AG09309 (cell line): ENCODE measurements at places on chromosomes 4 and X.
A peak's percentile ranks its signal among the peaks of the same experiment; 100 is the strongest.

DNA sequence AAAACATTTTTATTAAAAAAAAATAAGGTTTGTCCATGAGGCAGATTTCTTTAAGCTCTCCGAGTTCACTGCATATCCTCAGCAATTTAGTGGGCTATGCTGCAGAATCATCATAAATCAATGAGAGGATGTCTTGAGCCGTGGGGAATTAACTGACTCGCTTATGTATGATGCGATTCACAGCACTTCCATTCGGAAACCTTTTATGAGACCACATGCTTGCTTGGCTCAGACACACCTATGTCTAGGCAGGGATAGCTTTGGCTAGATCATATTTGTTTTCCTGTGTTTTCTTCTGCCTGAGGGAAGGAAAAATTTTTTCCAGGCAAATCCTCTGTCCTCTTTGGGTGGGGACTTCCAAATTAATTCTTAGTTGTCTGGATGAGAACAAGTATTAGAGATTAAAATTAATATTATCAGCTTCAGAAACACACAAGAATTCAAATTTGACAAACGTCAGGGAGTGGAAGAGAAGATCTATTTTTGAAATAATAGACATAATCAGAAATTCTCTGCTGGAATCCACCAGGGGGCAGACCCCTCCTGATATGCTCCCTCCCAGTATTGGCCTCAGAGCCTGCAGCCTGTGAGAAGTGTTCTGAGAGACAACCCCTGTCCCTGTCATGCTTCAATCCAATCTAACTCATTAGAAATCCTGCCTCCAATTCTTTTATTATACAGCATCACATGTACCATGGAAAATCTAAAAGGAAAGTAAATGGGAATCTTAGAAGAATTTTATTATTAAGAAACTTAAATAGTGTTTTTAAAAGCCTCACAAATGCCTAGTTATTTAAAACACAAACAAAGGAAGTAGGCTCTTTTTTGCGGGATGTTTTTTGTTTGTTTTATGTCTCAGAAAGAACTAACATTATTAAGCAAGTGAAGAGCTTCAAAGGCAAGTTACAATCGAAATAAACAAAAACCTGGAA is 345.1 kb upstream of the TACR3 start:
- no peak for DNase-seq

DNA sequence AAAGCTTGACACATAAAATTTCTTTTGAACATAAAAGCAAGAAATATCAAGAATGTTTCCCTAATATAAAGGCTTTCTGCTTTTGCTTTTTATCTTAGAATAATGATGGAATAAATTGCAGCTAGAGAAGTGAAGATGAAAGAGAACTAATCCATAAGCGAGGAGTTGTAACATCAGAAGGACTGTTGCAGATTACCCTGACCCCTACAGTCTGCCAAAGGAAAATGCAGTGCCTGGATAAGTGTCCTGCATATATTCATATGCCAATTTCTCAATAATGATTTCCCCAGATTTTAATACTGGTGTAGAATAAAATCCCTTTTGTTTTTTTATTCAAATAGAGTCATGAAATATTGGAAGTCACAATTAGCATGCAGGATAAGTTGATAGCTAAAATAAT is 115.9 kb downstream of the MAGEC2 start:
- no peak for DNase-seq

DNA sequence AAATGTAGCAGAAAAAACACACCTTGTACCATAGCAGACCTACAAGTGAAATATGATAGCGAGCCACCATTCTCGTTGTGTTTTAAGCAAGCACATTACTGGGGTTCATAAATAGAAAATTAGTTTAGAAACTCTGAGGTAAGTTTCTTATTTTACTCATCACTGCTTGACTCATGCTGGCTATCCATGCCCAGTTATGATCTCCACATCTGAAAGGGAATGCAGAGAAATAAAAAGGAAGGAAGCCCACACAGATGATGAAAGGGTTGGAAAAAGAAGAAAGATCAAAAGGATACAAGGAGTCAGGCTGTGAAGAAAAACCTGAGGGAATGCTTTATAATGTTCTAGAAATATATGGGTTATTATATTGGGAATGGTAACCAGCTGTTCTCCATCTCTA is 54.5 kb downstream of the CAMK2D start:
- peak; percentile 20 for DNase-seq

DNA sequence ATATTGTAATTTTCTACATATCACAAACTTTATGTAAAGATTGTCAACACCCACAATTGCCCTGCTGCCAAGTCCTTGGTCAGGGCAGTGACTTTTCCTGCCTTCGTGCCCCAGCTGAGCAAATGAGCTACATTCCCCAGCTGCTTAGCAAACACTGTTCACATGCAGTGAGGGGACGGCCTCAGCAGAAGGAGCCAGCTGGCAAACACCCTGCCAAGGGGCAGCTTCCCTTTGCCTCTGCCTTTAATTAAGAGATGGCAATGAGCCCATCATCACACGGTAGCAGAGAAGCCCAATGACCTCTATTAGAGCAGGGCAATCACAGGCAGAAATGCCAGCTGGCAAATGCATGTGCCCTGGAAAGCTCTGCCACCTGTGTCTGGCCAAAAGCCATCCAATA is 253.4 kb downstream of the EPHA5 start:
- DNase-seq, result no peak

- no peak for DNase-seq
Measured at GRCh38 chr4:173195109-173195508, 26.5 kb downstream of the GALNT7 start.

GRCh38 chr4:173247321-173247720 is 78.7 kb downstream of the GALNT7 start:
- no peak for DNase-seq

DNA sequence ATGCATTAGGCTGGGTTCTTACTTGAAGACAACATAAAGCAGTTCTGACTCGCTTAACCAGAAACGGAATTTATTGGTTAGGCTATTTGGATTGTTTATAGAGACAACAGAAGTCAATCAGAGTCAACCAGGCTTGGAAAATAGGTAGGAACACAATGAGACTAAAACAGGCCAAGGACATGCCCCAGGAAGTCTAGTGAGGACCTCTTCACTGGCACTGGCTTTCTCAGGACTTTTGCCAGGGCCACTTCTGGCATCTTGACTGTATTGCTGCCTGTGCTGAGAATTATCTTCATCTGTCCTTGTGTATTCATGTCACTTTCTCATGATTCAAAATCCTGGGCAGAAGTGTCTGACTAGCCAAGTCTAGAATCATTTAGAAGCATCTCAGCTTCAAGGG is 19.6 kb downstream of the PGAM4 start:
- no peak for DNase-seq

GRCh38 chr4:127174616-127175015 is 458.1 kb upstream of the INTU start:
- DNase-seq, result no peak

GRCh38 chrX:154541896-154542722 is 4.5 kb downstream of the G6PD start:
- DNase-seq, result peak; percentile 76

- no peak for DNase-seq
Measured at GRCh38 chr4:177726111-177726510, 283.9 kb upstream of the AGA start.

DNA sequence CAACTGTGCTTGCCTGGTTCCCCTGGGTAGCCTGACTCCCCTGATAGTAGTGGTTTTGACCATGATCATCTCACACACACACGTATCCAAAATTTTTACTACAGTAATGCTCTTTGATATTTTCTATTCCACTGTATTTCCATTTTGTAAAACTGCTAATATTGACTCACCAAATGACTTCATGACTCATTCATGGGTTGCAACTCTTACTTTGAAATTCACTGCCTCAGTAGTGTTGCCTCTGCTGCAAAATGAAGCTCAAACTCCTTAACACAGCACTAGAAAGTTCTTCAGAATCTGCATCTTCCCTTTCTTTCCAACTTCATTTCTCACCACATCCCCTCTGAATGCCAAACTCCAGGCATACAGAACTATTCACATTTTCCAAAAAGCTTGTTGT is 20.3 kb downstream of the QRFPR start:
- no peak for DNase-seq

GRCh38 chr4:114281164-114281960 is 301.9 kb upstream of the ARSJ start:
- peak; percentile 57 for DNase-seq

DNA sequence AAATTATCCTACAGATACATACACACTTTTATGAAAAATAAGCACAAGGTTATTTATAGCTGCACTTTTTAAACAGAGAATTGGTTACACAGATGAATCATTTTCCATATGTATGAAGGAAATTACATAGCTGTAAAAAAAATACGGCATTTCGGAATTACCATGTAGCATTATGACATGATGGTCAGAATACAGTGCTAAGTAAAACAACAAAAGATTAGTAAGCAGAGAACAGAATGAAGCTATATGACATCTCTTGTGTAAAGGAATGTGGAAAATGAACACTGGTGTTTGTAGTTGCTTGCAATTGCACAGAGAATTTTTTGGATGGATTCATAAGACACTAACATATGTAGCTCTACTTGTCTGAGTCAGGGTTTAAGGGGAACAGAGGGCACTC is 1222.0 kb upstream of the PRKX start:
- no peak for DNase-seq

DNA sequence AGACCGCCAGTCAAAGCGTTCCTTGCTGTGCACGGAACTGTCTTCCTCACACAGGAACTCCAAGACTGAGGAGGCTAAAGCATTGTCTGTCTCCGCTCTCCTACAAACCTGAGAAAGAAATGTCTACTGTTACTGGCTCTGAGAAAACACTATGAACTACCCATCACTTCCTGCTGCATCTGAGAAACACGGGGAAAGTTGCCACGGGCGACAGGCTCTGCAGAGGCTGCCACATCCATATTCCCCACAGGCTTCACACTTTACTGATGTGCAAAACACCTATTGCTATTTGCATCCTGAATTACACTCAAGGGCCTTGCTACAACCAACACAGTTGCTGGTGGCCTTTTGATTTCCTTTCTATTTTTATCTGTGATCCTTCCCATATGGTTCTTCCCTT is 59.0 kb downstream of the AFAP1 start:
- DNase-seq, result no peak
